RPMI7951 (cell line): ENCODE measurements at places on chromosomes 3 and 15. TPM values are rescaled to one million over a fixed set of nuclear protein-coding genes. Genes with fewer than 3 reads are reported as not detected.

The EFHB gene
- total RNA-seq = 1.1 and 1.6 TPM in 2 replicates

The MYEF2 gene
- 8.8 and 11.8 TPM in 2 replicates for total RNA-seq

The NDN gene
- 24.0 and 30.2 TPM in 2 replicates for total RNA-seq

- DNase-seq = no peak
Observed at GRCh38 chr3:37519661-37520060, 342.0 kb upstream of the CTDSPL start.

DNA sequence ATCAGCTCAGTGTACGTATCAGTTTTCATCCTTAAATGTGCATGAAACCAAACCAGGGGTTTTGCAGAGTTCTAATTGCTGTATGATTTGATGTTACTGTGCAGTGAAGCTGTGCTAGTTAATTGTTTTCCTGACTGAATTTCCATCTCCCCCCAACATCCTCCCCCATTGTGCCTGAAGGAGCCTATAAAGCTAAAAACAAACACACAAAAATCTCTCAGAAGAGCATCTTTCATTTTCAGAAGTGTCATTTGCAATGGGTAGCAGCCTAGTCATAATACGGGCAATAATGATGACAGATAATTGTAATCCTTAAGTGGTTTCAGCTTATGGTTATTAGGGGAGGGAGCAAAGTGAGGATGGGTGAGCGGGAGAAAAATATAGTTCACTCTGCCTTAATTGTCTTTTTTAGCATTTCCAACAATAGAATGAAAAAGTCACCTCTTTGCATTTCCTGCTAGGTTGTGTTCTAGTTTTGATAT lies 207.9 kb upstream of the TBL1XR1 start:
- no peak for DNase-seq

DNA sequence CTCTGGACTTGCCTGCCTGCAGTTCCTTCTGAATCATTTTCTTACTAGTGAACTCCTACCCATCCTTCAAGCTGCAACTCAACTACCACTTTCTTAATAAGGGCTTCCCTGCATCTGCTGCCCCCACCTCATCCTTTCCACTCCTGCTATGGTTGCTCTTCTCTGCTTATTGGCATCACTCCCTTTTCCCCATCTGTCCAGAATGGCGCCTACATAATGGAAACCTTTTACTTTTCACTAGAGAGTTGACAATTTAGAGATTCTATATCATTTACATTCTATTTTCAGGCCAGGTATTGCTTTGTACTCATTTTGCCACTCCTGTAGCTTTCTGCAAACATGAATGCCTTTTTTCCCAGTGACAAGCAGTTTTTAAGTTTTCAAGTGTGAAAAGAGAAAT lies 1.9 kb upstream of the EPHA3 start:
- DNase-seq = no peak

- DNase-seq = no peak
Observed at GRCh38 chr3:14605744-14606143, 45.8 kb upstream of the CCDC174 start.

- DNase-seq = no peak
Observed at GRCh38 chr15:60889006-60889405, 340.1 kb downstream of the RORA start.

DNA sequence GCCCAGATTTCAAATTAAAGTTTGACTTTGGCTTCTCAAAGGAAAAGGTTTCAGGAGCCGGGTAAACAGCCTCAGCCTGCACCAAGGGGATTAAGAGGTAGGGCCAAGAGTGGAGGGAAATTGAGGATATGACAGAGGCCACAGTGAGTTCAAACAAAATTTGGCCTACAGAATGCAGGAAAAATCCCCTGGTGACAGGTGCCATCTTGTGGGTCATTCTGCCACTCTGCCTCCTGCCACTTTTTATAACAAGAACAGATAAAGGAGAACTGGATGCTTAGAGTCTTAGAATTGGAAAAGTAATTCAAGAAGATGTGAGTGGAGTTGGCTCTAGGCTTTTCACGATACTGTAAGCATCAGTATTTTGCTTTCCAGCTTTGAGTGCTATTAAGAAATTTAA lies 253.2 kb downstream of the NR2F2 start:
- no peak for DNase-seq

GRCh38 chr15:66394915-66395314 lies 8.2 kb downstream of the MAP2K1 start:
- no peak for DNase-seq

GRCh38 chr3:170909129-170909903 lies 879 bp upstream of the EIF5A2 start:
- DNase-seq = peak; percentile 91

DNA sequence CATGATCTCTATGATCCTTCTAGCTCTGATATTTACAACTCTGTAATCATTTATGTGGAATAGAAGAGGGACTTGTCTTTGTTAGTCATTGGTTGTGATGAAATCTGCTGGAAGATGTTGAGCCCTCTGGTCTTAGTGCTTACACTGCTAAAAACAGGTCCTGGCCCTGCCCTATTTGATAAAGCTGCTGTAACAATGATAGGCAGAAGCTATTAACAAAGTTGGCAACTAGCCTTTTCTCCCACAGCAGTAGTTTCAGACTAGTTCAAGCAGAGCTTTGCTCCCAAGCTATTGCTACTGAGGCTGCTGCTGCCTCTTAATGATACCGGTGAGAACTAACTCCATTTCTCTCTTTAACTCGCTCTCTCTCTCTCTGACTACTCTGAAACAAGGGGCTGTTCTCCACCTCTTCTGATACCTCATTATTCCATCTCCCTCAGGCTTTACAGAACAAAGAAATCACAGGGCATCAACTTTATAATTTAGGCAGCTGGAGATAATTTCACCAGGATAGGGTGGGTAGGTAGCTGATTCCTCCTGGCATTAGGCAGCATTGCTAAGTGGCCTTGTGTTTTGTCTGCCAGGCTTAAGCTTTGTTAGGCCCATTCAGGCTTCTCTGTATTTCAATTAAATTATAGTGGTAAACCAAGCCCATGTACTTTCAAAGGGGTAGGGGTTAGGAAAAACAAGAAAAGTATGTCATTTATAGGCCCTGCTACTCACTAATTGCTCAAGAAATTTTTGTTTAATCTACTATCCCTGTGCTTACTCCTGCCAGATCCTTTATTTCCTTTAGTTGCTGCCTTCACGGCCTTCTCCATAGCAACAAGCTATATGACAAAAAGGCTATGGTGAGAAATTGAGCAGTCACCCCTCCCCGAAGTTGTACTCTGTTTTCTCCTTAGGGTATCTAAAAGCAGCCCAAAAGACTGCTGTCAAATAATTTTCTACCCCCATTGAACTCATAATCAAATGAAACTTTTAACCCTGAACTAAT lies 139.6 kb downstream of the RBPMS2 start:
- DNase-seq = peak; percentile 20

DNA sequence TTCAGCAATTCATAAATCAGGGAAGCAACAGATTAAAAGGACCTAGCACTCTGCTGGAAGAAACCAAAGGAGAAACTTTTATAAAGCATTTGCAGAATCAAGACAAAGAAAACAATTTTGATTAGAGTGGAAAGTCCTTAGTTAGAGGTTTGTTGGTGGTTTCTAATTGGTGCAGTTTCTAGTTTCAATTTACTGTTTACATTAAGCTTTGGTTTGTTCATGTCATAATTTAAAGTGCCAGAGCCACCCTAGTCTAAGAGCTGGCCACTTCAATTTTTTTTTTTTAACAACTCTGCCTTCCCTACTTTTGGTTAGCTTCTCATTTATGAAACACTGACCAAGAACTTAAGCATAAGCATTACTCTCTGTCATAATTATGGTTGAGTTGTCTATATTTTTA lies 1428.2 kb upstream of the GBE1 start:
- no peak for DNase-seq

GRCh38 chr3:177724020-177724638 lies 526.8 kb upstream of the TBL1XR1 start:
- peak; percentile 20 for DNase-seq

GRCh38 chr3:76986876-76987474 lies 52.9 kb upstream of the ROBO2 start:
- DNase-seq = no peak

GRCh38 chr15:53520996-53521395 lies 238.5 kb downstream of the WDR72 start:
- no peak for DNase-seq

GRCh38 chr3:142896201-142896755 lies 7.4 kb upstream of the PCOLCE2 start:
- peak; percentile 80 for DNase-seq

- no peak for DNase-seq
Observed at GRCh38 chr15:61921093-61921492, 139.2 kb downstream of the VPS13C start.

DNA sequence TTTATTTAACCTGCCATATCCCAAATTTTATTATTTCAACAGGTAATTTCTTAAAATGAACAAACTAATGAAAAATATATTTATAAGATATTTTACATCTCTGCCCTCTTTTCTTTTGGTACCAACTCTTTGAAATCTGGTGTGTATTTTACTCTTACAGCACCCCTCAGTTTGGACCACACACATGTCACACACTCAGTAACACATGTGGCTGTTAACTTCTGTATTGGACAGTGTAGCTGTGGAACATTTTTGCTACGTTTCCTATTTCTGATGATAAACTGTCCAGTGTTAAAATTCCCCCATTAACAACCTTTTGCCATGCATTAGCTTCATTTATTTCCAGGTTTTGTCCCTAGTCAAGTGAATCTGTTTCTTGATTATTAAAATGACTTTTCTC lies 250.6 kb downstream of the NFKBIZ start:
- DNase-seq = no peak

- DNase-seq = no peak
Observed at GRCh38 chr3:26291840-26292239, 330.7 kb upstream of the LRRC3B start.

- DNase-seq = no peak
Observed at GRCh38 chr15:58352026-58352929, 79.5 kb upstream of the LIPC start.

GRCh38 chr3:115217678-115218451 lies 70.8 kb upstream of the ZBTB20 start:
- DNase-seq = peak; percentile 63

GRCh38 chr3:112569265-112569664 lies 7.4 kb downstream of the SLC35A5 start:
- DNase-seq = no peak
